ENCODE measurements at places on chromosomes 3 and 15.

GRCh38 chr3:129120254-129121004, 1.2 kb downstream of the RAB43 start:
- peak; percentile 73 for DNase-seq

DNA sequence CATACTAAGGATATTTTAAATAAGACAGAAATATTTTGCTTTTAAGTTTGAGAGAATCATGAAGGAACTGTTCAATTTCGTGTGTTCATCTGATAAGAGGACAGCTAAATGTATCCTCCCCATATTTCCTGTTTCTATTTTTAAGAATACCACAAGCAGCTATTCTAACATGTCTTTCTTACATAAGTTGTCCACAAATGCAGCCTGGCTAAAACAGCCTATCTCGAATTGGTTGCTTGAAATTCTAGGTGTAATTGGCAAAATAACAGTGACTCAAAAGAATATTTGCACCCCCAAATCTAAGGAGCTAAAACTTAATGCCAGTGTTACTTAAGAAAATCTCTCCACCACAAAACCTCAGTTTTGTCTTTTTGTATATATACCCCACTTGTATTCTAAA, 35.0 kb downstream of the BTLA start:
- no peak for DNase-seq

DNA sequence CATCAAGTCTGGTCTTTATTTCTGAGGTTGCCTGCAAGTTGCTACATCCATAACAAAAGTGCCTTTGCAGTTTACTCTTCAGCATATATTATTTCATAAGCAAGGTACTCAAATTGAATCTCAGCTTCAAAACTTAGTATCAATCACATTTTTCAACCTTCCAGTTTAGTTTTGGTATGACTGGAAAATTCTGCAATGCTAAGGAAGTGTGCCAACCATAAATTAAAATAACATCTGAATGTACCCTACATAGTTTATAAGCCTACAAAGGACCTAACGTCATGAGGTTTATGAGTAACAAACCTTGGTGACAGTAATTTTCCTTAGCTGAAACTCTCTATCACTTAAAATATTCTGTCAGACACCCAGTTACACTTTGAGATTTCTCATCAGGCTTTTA, 62.8 kb downstream of the THBS1 start:
- no peak for DNase-seq

DNA sequence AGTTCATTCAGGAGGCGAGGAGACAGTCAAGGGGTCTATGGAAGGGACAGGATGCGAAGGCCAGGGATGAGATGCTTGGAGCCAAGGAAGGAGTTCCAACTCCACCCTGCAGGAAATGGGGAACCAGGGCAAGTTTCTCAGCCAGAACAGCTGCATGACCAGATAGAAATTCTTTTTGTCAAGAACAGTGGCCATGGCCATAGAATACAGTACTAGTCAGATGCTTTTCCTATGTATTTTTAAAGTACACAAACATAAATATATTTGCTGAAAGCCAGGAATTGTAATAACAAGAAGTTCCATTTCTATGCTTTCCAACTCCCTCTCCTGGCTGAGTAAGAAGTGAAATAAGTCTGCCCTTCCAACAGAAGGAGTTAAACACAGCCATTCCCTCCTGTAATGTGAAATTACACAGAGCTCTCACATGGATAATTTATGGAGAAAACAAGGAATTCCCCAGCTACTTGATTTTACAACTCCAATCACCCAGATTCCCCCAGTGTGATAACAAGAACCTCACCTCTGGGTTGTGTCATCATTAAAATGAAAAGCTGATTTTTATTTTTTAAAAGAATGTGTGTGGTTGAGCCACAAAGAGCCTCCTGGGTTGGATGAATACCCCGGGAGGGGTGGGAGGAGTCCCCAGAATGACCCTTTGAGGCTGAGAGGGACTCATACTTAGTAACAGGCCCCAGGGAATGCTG, 124.6 kb upstream of the ARHGEF3 start:
- no peak for DNase-seq

GRCh38 chr3:115630850-115631249, 7.5 kb downstream of the GAP43 start:
- DNase-seq: no peak

DNA sequence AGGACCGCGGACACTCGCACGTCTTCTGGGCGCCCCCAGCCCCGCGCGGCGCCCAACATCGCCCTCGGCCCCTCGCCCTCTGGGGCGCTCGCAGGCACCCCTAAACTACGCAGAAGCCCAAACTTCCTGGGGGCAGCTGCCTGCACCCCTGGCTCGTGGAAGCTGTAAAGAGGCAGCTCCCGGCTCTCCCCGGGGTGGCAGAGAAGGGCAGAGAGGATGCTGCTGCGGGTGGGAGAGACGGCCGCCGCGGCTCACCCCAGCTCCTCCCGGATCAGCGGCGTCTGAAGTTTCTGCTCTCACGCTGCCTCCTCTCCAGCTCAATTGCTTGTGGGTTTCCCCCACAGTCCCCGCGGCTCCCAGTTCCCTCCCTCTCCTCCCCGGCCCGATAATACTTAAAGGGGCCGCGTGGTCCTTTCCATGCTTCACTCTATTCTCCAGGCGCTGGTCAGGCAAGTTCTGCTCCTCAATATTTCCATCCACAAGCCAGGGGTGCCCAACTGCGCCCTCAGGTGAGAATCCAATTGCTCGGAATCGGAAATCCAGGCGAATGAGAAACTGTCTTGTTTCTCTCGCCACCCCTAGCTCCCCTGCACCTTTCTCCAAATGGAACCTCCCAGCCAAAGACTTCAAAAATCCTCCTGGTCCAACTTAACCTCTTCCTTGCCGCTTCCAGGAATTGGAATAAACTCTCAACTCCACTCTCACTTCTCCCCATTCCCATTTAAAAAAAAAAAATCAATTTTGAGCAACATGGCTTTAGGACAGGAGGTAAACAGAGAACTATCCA, 748.5 kb downstream of the ROBO1 start:
- no peak for DNase-seq

- no peak for DNase-seq
Observed at GRCh38 chr3:149310796-149311534, 22.5 kb downstream of the TM4SF18 start.

- no peak for DNase-seq
Observed at GRCh38 chr3:127234778-127235177, 41.8 kb downstream of the PRR23E start.

DNA sequence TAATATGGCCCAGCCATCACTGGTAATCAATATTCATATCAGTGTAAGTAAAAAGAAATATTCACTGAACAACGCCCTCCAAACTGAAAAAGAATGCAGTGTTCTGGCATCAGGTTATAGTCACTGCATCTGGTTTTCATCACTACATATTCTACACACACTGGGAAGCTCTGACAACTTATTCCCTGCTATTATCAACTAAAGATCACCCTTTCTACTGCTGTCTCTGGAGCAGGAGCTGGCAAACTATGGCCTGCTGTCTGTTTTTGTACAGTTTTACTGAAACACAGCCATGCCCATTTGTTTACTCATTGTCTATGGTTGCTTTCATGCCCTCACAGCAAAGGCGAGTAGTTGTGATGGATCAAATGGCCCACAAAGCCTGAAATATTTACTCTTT, 35.3 kb downstream of the TUBGCP4 start:
- no peak for DNase-seq

DNA sequence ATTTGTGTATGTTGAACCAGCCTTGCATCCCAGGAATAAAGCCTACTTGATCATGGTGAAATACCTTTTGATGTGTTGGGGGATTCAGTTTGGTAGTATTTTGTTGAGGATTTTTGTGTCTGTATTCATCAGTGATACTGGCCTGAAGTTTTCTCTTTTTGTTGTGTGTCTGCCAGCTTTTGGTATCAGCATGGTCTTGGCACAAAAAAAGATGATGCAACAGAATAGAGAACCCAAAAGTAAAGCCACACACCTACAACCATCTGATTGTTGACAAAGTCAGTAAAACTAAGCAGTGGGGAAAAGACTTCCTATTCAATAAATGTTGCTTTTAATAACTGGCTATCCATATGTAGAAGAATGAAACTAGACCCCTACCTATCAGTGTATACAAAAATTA, 77.6 kb downstream of the TCF12 start:
- DNase-seq: no peak

GRCh38 chr3:25884981-25885380, 95.1 kb downstream of the OXSM start:
- DNase-seq: no peak

- DNase-seq: no peak
Observed at GRCh38 chr3:129435367-129435766, 4.4 kb downstream of the MBD4 start.

DNA sequence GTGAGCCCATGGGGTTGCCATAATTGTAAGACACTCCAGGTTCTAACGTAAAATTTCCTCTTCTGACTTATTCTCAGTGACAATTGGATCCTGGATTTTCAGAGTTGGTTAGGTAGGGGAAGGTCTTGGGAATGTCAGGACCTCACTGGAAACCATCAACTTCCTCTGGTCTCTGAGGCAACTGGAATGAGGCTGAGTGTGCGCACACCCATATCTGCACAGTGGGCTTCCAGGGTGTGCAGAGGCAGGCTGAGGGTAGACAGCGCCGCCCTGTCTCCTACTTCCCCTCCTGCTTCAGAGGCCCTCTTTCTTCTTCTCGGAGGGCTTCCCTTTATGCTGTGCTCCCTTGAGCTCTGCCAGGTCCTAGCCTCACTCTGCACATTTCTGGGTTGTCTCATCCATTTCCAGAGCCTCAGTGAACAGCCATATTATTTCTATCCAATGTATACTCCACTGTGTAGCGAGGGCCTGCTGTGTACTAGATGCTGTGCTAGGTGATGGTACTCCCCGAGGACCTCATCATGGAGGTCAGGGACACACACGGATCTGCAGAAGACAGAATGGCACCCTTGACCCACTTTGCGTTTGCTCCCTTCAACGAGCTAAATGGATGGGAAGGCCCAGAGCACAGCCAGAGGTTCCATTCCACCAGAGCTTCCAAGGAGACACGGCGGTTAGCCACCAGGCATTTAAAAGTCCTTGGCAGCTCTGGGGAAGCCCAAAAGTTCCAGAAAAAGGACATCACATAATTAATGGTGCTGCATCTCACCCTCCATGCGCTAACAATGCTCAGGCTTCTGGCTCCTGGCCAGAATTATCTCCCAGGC, 18.3 kb downstream of the ACAA1 start:
- no peak for DNase-seq

GRCh38 chr3:134711284-134711683, 60.5 kb upstream of the KY start:
- DNase-seq: no peak

GRCh38 chr15:82970696-82971095, 15.3 kb upstream of the RAMAC start:
- no peak for DNase-seq

DNA sequence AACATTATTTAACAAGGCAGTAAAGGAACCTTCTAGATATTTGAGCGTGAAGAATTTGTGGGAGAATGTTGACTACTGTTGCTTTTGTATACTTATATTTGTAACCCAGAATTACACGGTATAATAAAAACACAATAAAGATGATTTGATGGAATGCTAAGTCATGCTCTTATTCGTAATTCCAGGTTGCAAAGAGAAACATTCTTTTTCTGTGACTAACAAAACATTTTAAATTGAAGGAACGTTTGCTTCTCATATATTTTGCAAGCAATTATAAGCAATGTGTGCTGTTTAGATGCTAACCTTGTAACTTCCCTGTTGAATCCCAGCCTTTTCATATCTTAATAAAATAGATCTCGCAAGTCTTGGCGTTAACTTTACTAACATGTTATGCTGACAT, 124.4 kb upstream of the CGNL1 start:
- no peak for DNase-seq

- no peak for DNase-seq
Observed at GRCh38 chr3:171315101-171315500, 145.1 kb downstream of the TNIK start.

DNA sequence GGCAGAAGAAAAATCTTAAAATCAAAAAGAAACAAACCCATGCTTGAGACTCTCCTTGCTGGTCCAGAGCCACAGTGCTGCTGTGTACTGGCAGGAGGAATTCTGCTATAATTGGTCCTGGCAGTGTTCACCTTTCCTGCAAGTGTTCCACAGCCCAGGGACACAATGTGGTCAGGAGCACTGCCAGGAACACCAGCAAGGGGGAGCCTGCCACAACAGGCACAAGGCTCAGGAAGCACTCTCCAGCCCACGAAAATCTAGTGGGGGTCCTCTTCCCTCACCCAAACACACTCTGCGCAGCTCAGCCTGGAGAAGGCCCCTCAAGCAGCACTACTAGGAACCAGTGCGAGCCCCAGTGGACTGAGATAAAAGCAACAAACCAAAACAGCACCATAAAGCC, 92.9 kb downstream of the UBE3A start:
- no peak for DNase-seq

DNA sequence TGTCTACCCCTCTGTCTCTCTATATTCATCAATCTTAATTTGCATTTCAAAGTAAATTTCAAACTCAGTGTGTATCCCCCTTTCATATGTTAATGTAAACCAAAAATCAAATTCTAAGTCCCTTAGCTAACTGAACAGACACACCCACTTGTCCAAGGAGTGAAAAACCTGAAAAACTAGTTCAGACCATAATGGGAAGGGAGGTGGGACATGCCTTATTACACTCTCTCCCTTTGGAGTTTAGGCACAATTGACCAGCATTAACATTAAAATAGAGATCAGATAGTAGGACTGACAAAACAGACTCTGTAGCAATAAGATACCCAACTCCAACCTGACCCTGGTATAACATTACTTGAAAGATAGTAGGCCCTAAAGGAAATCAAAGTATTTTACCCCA, 247.7 kb upstream of the GADL1 start:
- no peak for DNase-seq

DNA sequence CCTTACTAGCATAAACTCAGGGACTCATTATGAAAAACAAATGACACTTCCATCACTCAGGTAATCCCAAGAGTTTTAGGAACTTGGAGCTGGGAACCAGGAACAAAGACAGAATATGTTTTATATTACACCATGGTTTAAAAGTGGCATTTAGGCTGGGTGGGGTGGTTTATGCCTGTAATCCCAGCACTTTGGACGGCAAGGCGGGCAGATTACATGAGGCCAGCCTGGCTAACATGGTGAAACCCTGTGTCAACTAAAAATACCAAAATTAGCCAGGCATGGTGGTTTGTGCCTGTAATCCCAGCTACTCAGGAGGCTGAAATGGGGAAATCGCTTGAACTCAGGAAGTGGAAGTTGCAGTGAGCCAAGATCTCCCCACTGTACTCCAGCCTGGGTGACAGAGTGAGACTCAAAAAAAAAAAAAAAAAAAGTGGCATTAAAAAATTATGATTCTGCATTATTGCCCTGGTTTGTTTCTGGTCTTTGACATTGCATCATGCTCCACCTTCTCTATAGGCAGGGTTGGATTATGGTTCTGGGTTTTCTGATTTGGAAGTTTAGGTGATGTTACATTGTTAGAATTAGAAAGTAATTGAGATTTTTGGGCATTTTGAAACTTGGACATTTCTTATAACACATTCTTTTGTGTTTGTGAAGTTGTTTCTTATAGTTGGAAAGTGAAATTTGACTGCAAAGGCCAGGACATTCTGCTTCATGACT, 19.0 kb downstream of the SQOR start:
- DNase-seq: no peak

DNA sequence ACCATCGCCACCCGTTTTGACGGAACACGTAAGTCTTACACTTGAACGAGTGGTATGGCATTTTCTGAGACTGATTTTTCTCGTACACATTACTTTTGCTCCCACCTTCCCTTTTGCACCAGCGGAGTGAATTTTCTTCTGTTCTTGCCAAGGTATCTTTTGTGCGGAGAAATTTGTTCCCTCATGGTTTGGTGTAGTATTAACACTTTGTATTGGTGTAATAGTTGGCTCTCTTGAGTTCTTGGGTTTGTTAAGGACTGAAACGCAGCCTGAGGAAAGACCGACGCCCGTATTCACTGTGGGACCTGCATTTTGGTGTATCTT, 420 bp downstream of the KCNH8 start:
- DNase-seq: no peak

GRCh38 chr15:93823971-93824913, 407.1 kb upstream of the MCTP2 start:
- DNase-seq: no peak
